ENCODE measurements at places on chromosomes 1 and 21.

DNA sequence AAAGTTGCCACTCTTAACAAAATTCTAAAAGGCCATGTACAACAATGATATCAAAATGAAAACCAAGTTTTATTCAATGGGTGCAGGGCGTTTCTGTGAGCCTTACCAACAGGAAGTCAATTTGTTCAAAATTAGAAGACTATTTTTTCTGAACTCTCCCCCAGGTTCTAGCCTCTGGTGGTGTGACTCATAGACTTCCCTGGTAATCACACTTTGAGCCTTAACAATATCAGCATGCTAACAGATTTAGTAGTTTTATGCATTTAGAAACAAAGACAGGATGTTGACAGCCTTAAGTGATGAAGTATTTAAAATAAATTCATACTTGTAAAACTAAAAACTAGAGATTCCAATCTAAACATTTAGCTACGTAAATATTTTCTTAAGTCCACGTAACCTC is 88.4 kb downstream of the LRRC8C start:
- no peak for DNase-seq

DNA sequence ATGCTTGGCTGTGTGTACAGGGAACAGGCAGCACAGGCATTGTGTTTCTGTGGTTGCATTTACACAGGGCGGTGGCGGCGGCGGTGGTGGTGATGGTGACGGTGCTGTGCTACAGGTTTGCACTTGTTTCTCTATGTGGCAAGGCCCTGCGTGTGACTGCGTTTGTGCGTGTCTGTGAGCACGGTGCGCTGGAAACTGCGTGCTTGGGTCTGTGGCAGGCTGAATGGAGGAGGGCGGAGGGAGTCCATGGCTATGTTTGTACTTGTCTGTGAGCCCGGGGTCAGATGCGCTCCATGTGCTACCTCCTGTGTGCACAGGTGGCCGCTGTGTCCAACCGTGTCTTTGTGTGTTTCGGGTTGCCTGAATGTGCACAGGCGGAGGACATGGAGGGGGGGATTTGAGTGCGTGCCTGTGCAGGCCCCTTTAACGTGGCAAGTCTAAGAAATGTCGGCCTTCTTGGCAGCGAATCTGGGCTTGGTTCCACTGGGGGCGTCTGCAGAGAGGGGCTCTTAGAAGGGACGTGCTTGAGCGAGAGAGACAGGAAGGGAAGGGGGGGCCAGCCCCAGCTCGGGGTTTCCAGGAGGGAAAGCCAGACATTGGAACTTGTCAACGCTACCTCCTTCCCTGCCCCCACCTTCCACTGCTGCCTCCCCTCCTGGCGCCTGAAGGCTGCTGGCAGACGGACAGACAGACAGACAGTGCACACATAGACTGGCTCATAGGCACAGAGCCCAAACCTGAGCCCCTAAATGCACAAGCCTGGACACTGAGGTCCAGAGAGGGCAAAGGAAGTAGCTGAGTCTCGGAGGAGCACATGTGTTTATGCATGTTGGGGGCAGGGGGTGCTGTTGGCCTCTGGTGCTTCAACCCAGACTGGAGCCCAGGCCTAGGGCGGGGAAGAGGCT is 32.7 kb upstream of the WASF2 start:
- peak; percentile 49 for DNase-seq

GRCh38 chr1:201252944-201253371 is 30.3 kb upstream of the PKP1 start:
- no peak for DNase-seq

GRCh38 chr1:175804561-175804960 is 61.2 kb upstream of the TNR start:
- no peak for DNase-seq

- DNase-seq, result no peak
Measured at GRCh38 chr1:76450229-76450628, 375.7 kb downstream of the ST6GALNAC3 start.

- no peak for DNase-seq
Measured at GRCh38 chr1:113255038-113255719, 135.1 kb upstream of the MAGI3 start.

GRCh38 chr21:36504067-36505058 is 24.4 kb upstream of the CLDN14 start:
- DNase-seq, result no peak

DNA sequence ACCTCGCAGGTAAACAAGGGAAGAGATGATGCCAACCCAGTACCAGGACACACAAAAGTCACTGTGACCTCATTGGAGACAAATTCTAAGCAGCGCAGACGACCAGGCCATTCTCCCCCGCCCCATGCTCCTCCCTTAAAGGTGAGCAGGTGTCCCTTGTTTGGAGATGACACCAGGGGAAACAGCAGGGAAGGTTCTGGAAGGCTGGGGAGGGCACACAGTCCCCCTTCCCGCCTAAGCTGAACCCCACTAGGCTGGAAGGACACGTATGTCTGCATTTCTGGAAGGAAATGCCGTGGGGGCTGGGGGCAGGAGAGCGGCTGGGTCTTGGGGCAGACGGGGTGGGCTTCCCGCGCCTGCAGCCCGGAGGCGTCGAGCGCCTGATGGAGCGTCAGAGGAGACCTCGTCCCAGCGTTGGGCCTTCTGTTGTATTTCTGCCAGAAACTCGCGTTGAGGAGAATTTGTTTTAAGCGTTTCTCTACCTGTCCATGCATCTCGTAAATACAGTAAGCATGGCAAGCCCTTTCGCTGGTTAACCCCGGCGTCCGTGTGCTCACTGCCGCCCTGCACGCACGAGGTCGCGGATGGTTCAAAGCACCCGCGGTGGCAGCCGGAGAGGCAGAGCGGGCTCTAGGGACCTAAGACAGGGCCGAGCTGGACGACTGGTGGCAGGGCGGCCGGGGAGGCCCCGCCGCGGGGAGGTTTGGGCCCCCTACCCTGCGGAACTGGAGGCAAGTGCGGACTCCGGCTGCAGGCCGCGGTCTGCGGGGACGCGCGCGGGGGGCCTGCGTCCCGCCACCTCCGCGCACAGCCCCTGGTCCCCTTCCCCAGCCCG is 1.2 kb upstream of the LHX4 start:
- DNase-seq, result peak; percentile 53

GRCh38 chr1:207850621-207851407 is 60.1 kb downstream of the CD34 start:
- DNase-seq, result no peak

DNA sequence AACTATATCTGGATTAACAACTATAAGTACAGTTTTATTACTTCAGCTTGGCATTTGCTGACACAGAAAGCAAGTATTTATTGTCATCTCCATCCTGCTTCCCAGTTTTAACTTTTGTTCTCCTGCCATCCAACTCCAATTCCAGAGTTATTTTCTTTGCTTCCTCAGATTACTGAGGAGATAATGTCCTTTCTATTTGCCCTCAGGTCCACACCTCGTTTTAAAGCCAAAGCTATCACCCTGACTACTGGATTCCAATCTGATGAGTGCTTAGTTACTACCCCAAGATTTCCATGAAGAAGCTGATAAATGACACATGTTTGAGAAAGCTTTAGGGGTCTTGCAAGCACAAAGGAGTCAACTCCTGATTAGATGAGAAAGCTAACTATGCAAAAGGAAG is 25.2 kb downstream of the ACKR1 start:
- no peak for DNase-seq

DNA sequence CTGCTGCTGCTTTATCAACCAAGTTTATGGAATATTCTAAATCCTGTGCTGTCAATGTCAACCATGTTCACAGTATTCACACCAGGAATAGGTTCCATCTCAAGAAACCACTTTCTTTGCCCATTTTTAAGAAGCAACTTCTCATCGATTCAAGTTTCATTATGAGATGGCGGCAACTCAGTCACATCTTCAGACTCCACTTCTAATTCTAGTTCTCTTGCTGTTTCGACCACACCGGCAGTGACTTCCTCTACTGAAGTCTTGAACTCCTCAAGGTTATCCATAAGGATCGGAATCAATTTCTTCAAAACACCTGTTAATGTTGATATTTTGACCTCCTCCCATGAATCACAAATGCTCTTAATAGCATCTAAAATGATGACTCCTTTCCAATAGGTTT is 39.7 kb upstream of the IFNLR1 start:
- no peak for DNase-seq

GRCh38 chr1:34984435-34984792 is 733 bp downstream of the TMEM35B start:
- no peak for DNase-seq

GRCh38 chr1:48405400-48405799 is 66.6 kb downstream of the SPATA6 start:
- DNase-seq, result peak; percentile 40

GRCh38 chr21:26842974-26843932 is 2.0 kb downstream of the ADAMTS1 start:
- peak; percentile 98 for DNase-seq

- peak; percentile 44 for DNase-seq
Measured at GRCh38 chr1:68321084-68321685, 88.9 kb upstream of the WLS start.

DNA sequence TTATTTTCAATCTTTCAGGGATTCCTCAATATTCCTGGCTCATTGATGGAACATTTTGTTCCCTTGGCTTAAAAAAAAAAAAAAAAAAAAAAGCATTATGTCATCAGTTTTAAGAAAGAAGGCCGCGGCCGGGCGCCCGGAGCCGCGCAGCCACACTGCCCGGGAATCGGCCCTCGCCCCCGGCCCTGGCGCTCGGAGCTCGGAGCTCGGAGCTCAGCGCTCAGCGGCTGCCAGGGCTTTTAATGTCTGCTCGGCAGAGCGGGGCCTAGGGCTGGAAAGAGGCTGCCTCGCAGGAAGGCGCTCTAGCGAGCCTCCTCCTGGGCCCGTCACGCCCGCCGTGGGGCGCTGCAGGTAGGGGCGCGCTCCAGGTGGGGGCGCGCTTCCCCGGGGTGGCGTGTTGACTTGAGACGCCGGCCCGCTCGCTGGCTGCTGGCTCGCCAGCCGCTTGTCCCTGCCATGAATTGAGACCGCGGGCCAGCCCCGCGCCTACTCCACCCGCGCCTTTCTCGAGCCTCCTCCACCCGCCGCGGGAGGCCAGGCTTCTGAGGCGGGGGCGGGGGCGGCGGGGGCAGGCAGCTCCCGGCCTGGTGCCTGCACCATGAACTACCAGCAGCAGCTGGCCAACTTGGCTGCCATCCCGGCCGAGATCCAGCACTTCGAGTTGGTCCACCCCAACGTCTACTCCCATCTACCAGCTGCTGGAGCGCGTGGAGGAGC is 5.4 kb upstream of the TDRD5 start:
- DNase-seq, result peak; percentile 81

GRCh38 chr1:94765958-94766357 is 54.2 kb upstream of the SLC44A3 start:
- no peak for DNase-seq
